Stimulated activated CD8-positive, alpha-beta memory T cell treated with anti-CD3 and anti-CD28 coated beads, Interleukin-4, amount 100 ng/mL, for 1 hour (primary cell): ENCODE measurements at places on chromosomes 12 and 14.

- no peak for DNase-seq
Measured at GRCh38 chr14:76405627-76406026, 29.7 kb downstream of the ESRRB start.

DNA sequence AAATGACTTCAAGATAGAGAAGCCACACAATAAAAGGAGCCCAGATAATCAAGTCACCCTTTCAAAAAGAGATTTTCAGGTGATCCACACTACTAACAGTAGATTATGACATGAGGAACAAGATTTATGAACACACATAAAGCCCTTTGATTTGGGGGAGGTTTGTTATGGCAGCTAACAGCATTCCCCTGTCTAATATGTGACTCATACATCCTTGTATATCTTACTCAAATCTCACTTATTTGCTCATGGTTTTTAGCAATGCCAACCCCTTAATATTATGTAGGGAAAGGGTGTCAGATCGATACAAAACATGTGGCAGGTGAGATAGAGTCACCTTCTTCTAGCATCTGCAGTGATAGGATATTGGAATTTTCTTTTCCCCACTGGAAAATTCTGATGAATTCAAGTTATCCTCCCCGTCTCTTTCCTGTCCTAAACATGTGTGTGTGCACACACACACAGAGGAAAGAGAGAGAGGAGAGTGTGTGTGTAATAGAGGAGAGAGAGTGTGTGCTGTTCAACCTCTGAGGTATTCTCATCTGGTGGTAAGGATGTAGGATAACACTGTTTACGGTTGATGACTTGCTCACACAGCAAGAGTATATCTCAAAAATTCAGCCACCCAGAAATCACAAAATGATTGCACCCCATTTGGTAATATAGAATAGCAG lies 319.9 kb downstream of the KCNC2 start:
- DNase-seq: no peak

DNA sequence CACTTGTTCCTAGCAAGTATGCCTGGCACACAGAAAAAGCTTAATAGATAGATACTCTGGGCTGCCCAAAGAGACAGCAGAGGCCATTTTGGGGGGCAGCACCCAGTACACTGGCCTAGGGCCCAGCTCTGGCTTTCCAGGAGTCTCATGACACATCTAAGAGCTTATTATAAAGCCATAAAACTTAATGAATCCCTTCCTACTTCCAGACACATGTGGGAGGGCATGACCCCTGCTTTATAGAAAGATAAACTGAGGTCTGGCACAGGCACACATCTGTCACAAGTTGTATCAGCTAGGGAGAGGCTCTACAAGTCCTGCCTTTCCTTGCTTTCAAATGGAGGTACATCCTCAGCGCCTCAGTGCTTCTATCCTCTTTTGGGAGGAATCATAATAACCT lies 27.1 kb downstream of the FMNL3 start:
- DNase-seq: no peak

DNA sequence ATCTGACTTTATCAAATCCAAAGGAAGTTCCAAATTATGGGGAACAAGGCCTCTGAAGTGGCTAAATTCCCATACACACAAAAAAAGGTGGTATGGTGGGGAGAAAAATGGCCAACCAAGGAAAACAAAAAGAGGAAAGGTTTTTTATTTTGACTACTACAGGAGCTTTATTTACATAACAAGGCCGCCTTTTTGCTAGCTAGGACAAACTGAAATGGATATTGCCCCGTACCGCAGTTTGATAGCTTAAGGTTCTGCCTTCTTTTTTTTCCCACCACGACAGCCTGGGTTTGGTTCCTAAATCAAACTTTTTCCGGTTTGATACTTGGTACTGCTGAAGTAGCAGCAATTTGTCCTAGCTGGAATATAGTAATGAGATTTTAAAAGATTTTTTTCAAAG lies 66.8 kb downstream of the COX16 start:
- no peak for DNase-seq

DNA sequence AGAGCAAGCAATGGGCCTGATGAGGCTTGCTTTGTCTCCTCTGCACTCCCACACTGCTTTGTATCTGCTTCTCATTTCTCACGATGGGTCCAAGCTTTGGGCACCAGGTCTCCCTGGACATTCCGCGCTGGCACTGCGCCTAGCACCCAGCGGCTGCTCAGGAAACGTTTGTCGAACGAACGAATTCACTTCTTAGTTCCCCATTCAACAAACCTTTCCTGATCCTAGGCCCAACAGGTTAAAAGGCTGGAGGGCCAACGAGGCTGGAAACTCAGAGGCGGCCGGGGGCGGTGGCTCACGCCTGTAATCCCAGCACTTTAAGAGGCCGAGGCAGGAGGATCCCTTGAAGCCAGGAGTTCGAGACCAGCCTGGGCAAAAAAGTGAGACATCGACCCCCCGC lies 1.0 kb upstream of the GLRX5 start:
- no peak for DNase-seq

- DNase-seq: no peak
Measured at GRCh38 chr12:128178966-128179365, 88.0 kb upstream of the TMEM132C start.

- DNase-seq: no peak
Measured at GRCh38 chr12:102539651-102540553, 59.5 kb upstream of the IGF1 start.

DNA sequence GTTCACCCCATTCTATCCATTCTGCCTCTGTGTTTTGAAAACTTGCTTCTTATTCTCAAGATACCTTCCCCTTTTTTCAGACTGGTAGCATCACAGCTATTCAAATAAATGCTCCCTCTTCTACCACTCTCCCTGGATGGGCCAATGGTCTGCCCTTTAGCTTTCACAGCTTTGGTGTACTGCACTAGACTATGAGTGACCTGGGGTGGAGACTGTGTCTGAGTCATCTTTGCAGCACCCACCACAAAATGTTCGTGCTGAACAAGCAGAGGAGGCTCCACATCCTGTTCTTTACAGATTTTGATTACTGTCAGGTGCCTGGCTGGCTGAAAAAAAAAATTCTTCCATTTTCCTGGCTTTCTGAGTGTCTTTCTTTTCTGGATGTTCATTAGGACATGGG lies 1104.1 kb upstream of the TMEM132C start:
- DNase-seq: no peak

GRCh38 chr12:125166041-125166440 lies 100.8 kb downstream of the AACS start:
- DNase-seq: no peak

DNA sequence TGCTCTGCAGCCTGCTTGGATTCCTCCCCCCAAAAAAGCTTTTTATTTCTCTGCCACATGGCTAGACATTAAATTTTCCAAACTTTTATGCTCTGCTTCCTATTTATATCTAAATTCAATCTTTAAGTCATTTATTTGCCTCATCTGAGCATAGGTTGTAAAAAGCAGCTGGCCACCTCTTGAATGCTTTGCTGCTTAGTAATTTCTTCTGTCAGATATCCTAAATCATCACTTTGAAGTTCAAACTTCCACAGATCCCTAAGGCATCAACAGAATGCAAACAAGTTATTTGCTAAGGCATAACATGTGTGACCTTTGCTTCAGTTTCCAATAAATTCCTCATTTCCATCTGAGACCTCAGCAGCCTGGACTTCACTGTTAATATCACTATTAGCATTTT lies 209.6 kb downstream of the FSCB start:
- DNase-seq: no peak

GRCh38 chr12:10959804-10960203 lies 20.7 kb upstream of the TAS2R14 start:
- DNase-seq: no peak

GRCh38 chr12:56749359-56749758 lies 2.8 kb downstream of the PRIM1 start:
- DNase-seq: no peak

GRCh38 chr14:69574954-69575295 lies 254 bp upstream of the CCDC177 start:
- no peak for DNase-seq

DNA sequence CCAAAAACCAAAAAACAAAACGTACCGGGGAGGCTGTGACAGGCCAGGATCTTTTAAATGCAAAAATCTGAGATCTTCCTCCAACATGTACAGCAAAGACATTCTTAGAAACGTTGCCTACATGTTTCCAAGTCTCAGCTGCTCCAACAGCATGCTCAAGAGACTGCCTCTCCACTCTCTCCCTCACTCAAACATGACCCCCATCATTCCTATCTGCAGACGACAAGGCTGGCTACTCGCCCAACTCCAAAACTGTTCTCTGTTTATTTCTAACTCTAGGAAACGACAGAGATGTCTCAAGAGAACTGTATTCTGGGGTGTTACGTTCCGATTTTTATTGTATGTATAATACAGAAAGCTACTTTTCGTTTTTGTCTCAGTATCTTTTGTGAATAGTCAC lies 57.5 kb upstream of the TMCC3 start:
- DNase-seq: no peak

DNA sequence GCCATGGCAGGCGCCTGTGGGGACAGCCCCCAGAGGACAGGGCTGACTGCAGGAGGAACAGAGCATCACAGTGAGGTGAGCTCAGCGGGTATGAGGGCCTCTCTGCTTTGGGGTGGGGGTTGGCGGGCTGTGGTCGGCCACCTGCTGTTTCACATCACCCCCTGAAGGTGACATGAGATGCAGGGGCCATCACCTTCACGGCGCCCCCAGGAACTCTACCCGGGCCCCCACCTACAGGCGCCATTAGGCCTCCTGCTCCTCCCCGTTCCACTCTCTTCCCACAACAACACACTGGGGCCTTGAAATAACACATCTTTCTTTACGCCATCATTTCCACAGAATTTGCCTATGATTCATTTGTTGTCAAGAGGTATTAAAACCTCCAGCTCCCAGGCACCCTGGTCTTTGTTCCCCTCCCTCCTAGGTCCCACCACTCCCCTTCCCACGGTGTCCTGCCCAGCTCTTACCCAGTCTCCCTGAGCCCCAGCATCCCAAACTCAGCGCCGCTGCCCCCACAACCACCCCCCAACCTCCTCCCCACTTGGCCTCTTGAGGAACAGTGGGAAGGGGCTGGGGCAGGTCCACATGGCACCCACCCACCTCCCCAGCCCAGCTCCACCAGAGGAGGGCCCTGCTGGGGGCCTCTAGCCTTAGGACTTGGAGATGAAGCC lies 12.7 kb upstream of the HDAC7 start:
- no peak for DNase-seq

DNA sequence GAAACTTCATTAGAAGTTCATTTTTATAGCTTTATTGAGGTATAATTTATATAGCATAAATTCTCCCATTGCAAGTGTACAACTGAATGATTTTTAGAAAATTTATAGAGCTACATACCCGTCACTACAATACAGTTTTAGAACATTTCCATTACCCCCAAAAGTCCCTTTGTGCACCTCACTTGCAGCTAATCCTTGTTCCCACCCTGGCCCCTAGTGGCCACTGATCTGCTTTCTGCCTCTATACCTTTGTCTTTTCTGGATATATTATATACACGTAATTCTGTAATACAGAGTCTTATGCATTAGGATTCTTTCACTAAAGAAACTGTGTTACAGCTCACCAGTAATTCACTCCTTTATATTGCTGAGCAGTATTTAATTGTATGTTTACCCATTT lies 145.1 kb upstream of the DIO2 start:
- no peak for DNase-seq

DNA sequence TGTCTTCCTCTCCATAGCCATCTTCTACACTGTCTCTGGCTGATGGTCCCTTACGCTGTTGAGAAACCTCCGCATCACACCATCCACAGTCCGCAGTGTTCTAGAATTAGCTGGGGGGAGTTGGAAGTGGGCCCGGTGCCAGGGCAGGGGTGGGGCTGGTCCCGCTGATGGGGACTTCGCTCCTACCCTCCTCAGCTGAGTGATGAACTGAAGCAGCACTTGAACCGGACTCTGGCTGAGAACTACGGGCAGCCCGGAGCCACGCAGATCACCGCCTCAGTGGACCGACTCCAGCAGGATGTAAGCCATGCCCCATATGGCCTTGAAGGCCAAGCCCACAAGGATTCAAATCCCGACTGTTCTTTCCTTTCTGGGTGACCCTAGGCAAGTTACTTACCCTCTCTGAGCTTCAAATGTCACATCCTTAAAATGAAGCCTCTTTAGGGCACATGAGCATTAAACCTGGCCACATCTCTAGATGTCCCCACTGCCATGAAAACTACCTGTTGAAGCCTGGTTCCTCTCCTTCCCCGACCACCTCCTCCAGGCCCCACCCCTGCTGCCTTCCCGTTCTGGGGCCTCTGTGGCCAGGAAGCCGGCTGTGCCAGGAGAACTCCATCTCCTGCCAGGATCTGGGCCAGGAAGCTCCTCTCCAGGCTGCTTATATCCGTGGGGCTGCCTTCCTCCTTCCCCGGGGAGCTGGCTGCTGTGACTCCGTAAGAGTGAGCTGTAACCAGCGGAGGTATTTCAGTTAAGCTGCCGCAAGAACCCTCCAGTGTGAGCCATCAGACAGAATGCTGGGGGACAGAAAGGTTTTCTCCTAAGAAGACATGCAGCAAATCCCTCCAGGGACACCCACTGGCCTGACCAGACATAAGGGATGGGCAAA lies 53.1 kb downstream of the TSPAN11 start:
- DNase-seq: no peak

DNA sequence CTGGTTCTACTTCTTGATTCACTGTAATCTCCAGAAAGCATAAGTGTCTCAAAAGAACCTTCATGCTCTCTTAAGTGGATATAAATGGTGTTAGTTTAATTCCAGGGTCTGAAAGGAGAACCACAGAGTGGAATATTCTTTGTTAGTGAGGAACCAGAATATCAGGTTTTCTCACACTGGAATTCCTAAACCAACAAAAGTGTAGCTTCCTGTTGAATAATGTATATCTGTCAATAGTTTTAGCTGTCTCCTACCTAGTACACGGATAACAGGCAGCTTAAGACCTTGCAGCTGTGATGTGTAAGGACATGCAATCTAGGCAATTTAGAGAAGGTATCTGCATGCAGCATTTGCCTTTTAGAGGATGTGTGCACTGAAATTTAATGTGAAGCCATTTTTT lies 24.0 kb downstream of the LRIG3 start:
- no peak for DNase-seq

DNA sequence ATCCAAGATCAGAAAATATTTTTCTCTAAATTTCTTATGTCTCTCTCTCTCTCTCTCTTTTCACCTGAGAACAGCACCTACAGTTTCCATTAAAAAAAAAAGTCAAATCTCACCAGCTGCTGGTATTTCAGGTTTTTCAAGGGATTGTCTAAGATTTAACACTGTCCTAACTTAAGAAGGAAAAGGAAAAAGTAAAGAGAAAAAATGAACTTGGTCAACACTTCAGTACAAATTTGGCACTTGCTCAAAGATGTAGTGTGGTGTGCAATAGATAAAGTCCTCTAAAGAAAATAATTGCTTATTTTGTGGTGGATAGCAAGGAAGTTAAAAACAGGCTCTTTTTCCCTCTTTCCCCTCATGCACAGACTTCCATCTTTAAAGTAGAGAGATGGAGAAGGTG lies 416.2 kb downstream of the SOX5 start:
- no peak for DNase-seq

DNA sequence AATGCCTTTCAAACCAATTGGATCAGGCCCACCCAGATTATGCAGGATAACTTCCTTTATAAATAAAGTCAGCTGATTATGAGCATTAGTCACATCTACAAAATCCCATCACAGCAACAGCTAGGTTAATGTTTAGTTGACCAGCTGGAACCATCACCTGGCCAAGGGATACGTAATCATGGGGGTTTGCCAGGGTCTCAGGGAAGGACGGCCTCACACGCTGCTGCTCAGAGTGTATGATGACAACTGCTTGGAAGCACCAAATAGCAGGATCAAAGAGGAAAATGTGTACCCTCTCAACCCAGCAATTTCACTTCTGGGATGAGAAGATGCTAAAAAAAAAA lies 162.6 kb downstream of the SLC15A4 start:
- DNase-seq: no peak

- no peak for DNase-seq
Measured at GRCh38 chr12:101680240-101680639, 17.2 kb upstream of the CHPT1 start.

GRCh38 chr14:104136472-104137296 lies 1.7 kb upstream of the KIF26A start:
- DNase-seq: no peak
